CD4-positive, alpha-beta T cell treated with Interleukin-10 for 1 hour (primary cell): ENCODE measurements at places on chromosomes 2 and 18.

GRCh38 chr2:200168641-200169555 is 137.6 kb upstream of the SPATS2L start:
- no peak for DNase-seq

DNA sequence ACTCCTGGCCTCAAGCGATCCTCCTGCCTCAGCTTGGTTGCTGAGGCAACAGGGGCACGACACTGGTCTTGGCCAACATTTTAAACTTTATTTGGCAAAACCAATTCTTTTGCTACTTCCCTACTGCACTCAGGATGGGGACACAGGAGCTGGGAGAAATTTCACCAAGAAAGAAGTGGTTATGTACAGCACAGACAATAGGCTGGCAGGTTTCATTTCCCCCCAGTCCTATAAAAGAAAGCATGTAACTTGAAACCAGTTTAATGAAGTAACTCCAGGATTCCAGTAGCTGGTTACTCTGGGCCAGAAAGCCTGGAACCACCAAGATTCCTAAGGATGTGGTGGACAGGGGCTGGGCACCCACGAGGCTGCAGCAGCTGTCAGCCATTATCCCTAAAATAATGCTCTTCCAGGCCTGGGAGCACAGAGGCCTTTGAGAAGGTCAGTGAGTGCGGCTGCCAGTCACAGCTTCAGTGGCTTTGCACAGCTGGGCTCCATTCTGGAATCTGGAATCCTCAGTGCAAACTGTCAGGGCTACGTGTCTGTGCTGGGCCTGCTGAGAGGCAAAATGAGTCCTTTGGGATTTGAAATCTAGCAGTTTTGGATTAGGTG is 142.3 kb upstream of the ITGA6 start:
- DNase-seq, result no peak

DNA sequence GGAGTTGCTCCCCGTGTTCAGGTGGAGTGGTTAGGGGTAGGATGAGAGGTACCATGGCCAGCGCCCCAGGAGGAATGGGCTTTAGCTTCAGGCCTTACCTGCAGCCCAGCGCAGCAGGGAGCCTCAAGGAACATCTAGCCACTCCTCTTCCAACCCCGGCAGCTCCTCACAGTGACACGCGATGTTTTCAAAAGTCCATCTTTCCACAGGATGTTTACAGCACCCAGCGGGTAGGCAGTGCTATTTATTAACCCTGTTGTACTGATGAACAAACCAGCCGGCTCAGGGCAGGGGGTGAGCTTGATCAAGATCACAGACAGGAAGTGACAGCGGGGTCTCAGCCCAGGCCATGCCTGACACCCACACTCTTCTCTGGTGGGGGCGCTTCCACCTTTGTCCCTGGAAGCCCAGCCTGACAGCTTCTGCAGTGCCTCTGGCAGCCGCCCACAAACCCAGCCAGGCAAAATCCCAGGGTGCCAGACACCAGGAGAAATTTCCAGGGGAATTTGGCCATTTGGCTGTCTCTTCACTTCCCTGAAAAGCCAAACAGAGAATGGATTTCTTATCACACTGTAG is 18.4 kb upstream of the PRLH start:
- DNase-seq, result no peak

- no peak for DNase-seq
These were observed 28.3 kb downstream of the ADAM23 start for GRCh38 chr2:206471524-206472062.

DNA sequence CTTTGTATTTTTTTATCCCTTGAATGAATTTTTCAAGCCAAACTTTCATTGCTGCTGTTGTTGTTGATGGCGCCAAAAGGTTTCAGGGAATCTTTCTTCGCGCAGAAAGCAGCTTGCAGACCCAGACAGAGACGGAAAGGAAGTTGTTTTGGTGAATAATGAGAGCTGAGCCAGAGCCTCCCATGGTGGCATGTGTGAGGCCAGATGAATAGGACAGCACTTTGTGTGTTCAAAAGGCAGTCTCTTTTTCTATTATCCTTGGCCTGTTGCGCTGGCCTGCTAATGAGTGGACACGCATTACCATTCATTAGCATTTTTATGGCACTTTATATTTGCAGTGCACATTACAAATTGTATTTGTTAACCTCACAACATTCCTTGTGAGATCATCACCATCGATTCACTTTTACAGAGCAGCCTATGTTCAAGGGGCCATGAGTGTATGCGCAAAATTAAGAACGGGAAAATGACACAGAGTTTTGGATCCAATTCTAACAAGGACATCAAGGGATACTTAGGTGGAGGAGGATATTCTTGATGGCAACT is 754.7 kb downstream of the BCL11A start:
- DNase-seq, result no peak

DNA sequence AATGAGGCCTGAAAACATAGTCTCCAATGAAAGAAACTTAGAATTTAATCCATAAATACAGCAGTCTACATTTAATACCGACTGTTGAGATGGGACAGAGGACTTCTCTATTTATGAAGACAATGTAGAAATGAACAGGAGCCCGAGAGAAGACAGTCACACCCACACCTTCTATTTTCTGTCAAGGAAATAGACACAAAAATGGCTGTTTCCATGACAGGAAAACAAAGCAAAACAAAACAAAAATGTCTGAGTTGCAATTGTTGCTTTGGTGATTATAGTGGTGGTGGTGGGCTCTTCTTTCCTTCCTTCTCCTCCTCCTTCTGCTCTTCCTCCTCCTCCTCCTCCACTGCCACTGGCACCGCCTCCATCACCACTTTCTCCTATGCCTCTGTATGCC is 72.3 kb upstream of the CCDC68 start:
- no peak for DNase-seq

GRCh38 chr2:68762665-68763064 is 28.1 kb downstream of the ARHGAP25 start:
- DNase-seq, result peak; percentile 71

DNA sequence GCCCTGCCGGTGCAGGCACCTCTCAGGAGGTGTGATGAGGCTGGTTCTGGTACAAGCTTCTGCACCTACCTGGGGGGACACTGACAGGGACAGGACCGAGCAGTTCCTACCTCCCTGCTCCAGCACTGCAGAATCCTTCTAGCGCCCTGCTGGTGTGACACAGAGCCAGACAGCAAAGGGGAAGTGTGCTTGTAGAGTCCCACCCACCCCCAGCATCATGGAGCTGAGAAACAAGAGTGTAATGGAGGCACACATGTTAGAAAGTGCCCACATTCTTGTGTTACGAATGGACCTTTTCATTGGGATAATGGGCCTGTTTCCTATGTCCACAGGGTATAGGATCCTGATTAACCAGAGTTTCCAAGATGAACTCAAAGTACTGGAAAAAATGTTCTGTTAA is 38.3 kb downstream of the OXER1 start:
- DNase-seq, result no peak

- no peak for DNase-seq
These were observed 49.3 kb downstream of the GPR39 start for GRCh38 chr2:132465917-132466316.
